ENCODE measurements at places on chromosomes 6 and 20.

DNA sequence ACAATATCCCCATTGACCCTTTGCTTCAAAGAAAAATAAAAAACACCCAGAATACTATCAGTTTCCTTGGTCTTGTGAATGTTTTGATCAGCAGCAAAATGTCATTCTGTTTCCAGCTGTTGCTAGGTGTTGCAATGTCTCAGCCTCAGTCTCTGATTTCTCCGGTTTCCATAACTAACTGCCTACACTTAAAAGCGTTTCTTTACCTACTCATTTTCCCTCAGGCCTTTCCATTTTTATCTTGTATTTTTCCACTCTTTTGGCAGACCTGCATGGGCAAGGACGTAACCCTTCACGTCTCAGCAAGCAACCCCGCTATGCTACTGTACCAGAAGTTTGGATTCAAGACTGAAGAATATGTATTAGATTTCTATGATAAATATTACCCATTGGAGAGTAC, 49.4 kb downstream of the KAT14 start:
- no peaks in the 10 kb centered on the region for H3K4me1 ChIP-seq
- H3K36me3 ChIP-seq: no peaks in the 10 kb centered on the region
- peak overlapping the region; percentile 45 for H3K27ac ChIP-seq
- DNase-seq: no peak
- no peak overlapping the region for H3K4me3 ChIP-seq

GRCh38 chr6:166333172-166333995, 9.0 kb downstream of the SFT2D1 start:
- H3K4me3 ChIP-seq: peak overlapping the region; percentile 26
- no peak for DNase-seq
- H3K27me3 ChIP-seq: no peaks in the 10 kb centered on the region
- no peak overlapping the region for H3K27ac ChIP-seq
- no peaks in the 10 kb centered on the region for H3K36me3 ChIP-seq
- H3K4me1 ChIP-seq: no peaks in the 10 kb centered on the region

DNA sequence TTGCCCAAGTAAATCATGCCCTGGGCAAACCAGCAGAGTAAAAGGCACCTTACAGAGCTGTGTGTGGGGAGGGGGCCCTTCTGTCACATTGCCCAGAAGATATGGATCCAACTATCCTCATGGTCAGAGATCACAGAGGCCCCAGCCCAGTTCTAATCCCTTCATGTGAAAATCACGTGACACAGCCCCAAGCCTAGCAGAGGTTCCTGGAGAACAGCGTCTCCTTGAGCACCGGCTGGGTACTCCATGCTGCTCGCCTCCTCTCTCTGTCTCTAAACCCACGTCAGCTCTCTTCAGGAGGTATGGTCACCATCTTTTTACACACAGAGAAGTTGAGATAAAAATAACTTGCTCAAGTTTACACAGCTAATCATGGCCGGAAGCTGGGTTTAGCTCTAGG, 230.2 kb downstream of the ANKRD60 start:
- H3K36me3 ChIP-seq: no peaks in the 10 kb centered on the region
- no peak for DNase-seq
- no peaks in the 10 kb centered on the region for H3K27me3 ChIP-seq
- no peak overlapping the region for H3K4me3 ChIP-seq
- no peak overlapping the region for H3K27ac ChIP-seq
- no peaks in the 10 kb centered on the region for H3K4me1 ChIP-seq

DNA sequence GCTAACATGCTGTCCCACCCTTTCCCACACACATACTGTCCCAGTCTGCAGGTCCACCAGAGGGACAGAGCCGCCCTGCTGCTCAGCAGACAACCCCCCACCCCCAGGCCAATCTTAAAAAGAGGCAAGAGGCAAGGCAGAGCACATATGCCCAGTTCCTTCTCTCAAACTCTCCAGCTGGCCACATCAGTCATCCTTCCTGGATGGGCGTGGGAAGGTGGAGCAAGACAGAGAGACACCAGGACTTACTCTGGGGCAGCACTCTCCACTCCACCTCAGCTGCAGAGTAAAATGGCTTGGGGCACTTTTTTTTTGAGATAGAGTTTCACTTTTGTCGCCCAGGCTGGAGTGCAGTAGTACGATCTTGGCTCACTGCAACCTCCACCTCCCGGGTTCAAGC, 10.8 kb downstream of the MOCS3 start:
- H3K27ac ChIP-seq: no peak overlapping the region
- H3K4me3 ChIP-seq: no peak overlapping the region
- DNase-seq: peak; percentile 5
- H3K36me3 ChIP-seq: no peaks in the 10 kb centered on the region
- no peaks in the 10 kb centered on the region for H3K27me3 ChIP-seq

GRCh38 chr20:7003598-7003997, 236.1 kb downstream of the BMP2 start:
- no peak for DNase-seq
- no peak overlapping the region for H3K27ac ChIP-seq
- no peaks in the 10 kb centered on the region for H3K36me3 ChIP-seq
- H3K4me3 ChIP-seq: no peak overlapping the region
- no peaks in the 10 kb centered on the region for H3K4me1 ChIP-seq

GRCh38 chr6:72042088-72042487, 155.7 kb downstream of the RIMS1 start:
- no peak overlapping the region for H3K27ac ChIP-seq
- no peaks in the 10 kb centered on the region for H3K27me3 ChIP-seq
- H3K4me3 ChIP-seq: no peak overlapping the region
- no peaks in the 10 kb centered on the region for H3K4me1 ChIP-seq
- no peak for DNase-seq
- no peaks in the 10 kb centered on the region for H3K36me3 ChIP-seq

GRCh38 chr20:60123096-60123495, 164.9 kb downstream of the CDH26 start:
- H3K4me3 ChIP-seq: no peak overlapping the region
- DNase-seq: no peak
- H3K36me3 ChIP-seq: no peaks in the 10 kb centered on the region
- H3K4me1 ChIP-seq: no peaks in the 10 kb centered on the region
- no peaks in the 10 kb centered on the region for H3K27me3 ChIP-seq

GRCh38 chr6:92196325-92196724, 1223.0 kb downstream of the EPHA7 start:
- no peaks in the 10 kb centered on the region for H3K4me1 ChIP-seq
- H3K4me3 ChIP-seq: no peak overlapping the region
- H3K36me3 ChIP-seq: no peaks in the 10 kb centered on the region

DNA sequence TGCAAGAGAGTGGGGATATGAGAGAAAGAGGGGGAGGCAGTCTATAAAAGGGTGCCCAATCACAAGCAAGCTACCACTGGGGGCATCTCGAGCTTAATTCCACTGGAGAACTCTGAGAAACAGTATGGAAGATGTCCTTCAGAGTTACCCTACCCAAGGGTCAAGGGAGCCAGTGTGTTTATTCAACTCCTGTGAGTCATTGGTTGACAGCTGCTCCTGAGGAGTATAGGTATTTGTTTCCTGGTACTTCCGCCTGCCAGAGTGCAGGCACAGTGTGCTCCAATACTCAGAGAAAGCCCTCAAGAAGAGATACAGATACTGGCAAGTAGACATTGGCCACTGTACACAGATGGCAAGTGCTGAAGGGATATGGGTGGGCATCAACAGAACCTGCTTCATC, 49.5 kb downstream of the ARHGAP40 start:
- H3K27me3 ChIP-seq: no peaks in the 10 kb centered on the region
- H3K36me3 ChIP-seq: no peaks in the 10 kb centered on the region
- no peak overlapping the region for H3K27ac ChIP-seq
- no peaks in the 10 kb centered on the region for H3K4me1 ChIP-seq
- no peak for DNase-seq

GRCh38 chr6:15770347-15771143, 107.7 kb upstream of the DTNBP1 start:
- H3K27me3 ChIP-seq: no peaks in the 10 kb centered on the region
- no peak overlapping the region for H3K27ac ChIP-seq
- DNase-seq: no peak
- H3K4me1 ChIP-seq: no peaks in the 10 kb centered on the region
- no peaks in the 10 kb centered on the region for H3K36me3 ChIP-seq
- no peak overlapping the region for H3K4me3 ChIP-seq

DNA sequence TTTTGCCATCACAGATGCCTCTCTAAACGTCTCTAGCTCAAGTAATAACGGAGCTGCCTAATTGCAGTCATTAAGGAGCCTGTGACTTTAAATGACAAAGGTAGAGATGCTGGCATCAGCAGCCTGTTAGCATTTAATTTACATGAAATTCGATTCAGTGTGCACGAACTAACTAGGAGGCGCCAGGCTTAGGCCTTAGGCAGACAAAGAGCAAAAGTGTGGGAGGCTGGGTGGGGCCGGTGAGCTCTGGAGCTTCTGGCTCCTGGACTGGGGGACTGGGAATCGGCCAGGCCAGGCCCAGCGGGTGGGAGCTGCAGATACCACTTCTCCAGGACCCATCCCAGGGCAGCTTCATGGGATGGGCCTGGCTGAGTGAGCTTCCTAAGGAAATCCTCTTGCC, 170.0 kb upstream of the AGPAT4 start:
- DNase-seq: no peak
- H3K27ac ChIP-seq: no peak overlapping the region
- H3K4me3 ChIP-seq: no peak overlapping the region
- no peaks in the 10 kb centered on the region for H3K36me3 ChIP-seq
- no peaks in the 10 kb centered on the region for H3K4me1 ChIP-seq

DNA sequence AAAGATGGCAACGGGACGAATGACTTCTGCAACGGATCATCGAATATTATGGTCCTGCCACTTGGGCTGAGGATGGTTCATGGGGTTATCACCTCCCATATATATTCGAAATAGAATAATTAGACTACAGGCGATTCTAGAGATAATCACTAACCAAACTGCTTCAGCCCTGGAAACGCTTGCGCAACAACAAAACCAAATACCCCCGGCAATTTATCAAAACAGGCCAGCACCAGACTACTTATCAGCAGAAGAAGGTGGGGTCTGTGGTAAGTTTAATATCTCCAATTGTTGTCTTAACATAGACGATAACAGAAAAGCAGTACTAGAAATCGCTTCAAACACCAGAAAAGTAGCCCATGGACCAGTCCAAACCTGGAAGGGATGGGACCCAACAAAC, 31.0 kb upstream of the ULBP3 start:
- H3K27ac ChIP-seq: no peak overlapping the region
- no peaks in the 10 kb centered on the region for H3K27me3 ChIP-seq
- no peaks in the 10 kb centered on the region for H3K4me1 ChIP-seq
- H3K36me3 ChIP-seq: no peaks in the 10 kb centered on the region
- no peak overlapping the region for H3K4me3 ChIP-seq
- DNase-seq: no peak

DNA sequence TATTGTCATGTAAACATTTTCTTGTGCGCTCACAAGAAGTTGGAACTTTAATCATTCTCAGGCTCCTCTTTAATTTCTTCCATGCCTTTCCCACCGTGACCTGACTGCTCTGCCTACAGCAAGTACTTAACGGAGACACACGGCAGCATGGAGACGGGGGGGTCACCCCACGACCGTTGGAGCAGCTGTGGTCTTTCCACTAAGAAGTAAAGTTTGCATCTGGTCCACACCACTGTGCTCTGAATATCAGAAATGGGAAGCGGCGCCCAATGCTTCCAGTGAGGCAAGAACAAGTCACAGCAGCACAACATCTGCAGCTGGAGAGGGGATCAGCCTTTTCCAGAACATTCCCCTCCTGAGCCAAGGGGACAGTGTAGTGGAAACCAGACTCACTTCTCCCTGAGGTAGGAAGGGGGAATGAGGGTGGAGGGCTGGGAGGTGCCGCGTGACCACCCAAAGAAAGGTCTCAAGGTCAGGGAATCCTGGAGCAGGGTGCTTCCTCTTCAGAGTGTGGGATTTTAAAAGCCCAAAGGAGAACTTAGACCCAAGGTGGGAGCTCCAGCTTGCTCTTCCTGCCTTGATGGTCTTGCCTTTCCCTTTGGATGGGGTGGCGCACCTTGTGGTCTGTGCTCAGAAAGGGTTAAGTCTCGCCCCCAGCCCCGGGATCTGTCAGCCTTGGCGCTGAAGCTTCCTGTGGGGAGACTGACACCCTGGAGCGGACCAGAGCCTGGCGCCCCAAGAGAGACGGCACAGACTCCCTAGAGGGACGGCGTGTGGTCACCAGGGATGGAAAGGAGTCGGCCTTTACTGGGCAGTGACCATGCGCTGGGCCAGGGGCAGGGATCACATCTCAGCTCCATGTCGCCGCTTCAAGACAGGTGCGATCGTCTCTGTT, 25.6 kb upstream of the SMOC2 start:
- no peaks in the 10 kb centered on the region for H3K4me1 ChIP-seq
- no peak for DNase-seq
- no peak overlapping the region for H3K4me3 ChIP-seq
- no peaks in the 10 kb centered on the region for H3K27me3 ChIP-seq
- H3K36me3 ChIP-seq: no peaks in the 10 kb centered on the region

DNA sequence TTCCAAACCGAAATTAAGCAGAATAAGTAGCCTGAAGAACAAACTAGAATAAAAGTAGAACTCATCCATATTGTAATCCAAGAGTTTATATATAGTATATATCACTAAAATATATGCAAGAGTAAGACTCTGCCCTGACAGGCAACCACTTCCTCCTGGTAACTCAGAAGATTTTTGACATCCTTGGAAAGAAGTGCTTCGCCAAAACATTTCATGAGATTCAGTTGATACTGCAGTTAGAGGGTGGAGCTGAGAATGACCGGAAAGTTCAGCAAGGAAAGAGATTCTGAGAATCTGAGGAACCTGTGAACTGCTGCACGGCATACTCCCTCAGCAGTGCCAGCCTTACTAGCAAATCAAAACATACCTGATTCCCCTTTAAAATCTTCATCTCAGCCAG, 79.6 kb downstream of the CDK19 start:
- H3K4me3 ChIP-seq: no peak overlapping the region
- H3K4me1 ChIP-seq: no peaks in the 10 kb centered on the region
- H3K27me3 ChIP-seq: no peaks in the 10 kb centered on the region
- no peak overlapping the region for H3K27ac ChIP-seq
- no peak for DNase-seq

DNA sequence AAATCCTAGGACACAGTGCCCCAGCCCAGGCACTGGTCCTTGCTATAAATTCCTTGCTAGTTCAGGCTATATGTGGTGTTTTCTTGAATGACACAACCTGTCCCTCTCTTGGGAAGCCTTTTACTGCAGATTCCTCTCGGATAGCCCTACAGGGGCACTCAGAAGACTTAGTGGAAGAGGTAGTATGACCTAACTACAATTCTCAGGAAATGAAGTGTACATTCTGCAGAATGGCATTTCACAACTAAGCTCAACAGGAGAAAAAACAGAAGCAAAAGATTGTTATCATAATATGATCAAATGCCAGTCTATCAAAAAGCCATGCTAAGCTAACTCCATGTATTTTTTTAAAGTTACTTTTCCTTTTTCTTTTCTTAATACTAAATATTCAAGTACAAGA, 66.3 kb upstream of the FBXL4 start:
- no peak overlapping the region for H3K4me3 ChIP-seq
- H3K4me1 ChIP-seq: no peaks in the 10 kb centered on the region
- peaks cover 6% of the 10 kb centered on the region for H3K27me3 ChIP-seq
- H3K36me3 ChIP-seq: no peaks in the 10 kb centered on the region

Data from breast epithelium (tissue), 4 donors.